ENCODE measurements at places on chromosomes 3 and 15.

DNA sequence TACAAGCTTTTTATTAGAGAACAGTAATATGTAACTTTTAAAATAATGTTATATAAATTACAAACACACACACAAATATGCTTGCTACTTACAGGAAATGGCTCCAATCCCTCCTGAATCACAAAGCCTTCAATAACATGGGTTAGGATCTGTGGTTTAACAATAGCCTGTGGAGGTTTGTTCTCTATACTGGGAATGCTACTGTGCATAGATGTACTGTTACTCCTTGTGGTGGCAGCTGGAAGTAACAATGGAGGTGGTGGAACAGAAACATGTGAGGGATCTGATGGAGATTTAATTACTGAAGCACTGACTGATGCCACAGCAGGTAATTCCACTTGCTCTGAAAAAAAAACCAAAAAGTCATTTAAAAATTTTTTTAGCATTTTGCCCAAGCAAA lies 64.4 kb downstream of the PHC3 start:
- DNase-seq: no peak

GRCh38 chr3:9193633-9194195 lies 55.7 kb downstream of the SRGAP3 start:
- no peak for DNase-seq

GRCh38 chr3:65713016-65713415 lies 325.7 kb downstream of the MAGI1 start:
- no peak for DNase-seq

GRCh38 chr3:112115161-112115739 lies 17.8 kb downstream of the GCSAM start:
- no peak for DNase-seq

- DNase-seq: no peak
Measured at GRCh38 chr3:13282986-13283876, 136.9 kb downstream of the NUP210 start.

DNA sequence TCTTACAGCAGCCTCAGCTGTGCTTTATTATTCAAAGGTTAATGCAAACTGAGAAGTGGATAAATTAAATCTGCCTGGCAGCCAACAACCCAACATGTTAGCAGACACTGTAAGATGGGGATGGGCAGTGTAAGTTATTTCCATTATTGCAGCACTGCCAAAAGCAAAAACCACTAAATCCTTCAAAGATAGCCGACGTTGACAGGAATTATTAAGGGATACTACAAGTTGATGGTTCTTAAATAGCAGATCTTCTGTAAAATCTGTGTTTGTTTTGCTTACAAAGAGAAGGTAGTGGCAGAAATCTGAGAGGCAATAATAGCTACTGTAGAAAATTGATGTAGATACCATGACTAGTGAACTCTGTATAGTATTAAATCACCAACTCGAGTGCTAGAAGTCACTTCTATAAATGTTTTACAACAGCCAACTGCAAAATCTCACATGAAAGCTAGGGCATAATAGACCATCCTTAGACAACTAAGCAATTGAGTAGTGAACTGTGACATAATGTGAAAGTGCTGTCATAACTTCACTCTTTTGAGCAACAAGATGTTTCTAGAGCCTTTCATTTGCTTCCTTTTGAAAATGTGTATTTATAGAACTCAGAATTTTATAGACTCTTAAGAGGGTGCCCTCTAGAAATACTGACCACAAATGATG lies 278.6 kb downstream of the UBE2E2 start:
- DNase-seq: no peak

GRCh38 chr3:97950360-97950759 lies 21.9 kb downstream of the RIOX2 start:
- DNase-seq: no peak

GRCh38 chr3:132255041-132255745 lies 62.0 kb upstream of the ACP3 start:
- DNase-seq: no peak

- no peak for DNase-seq
Measured at GRCh38 chr15:25742041-25742730, 120.9 kb downstream of the ATP10A start.

GRCh38 chr15:66862940-66863335 lies 160.9 kb downstream of the SMAD6 start:
- DNase-seq: peak; percentile 79

- no peak for DNase-seq
Measured at GRCh38 chr3:190619761-190620160, 105.9 kb downstream of the IL1RAP start.

- DNase-seq: no peak
Measured at GRCh38 chr3:160531311-160531710, 34.1 kb downstream of the KPNA4 start.

DNA sequence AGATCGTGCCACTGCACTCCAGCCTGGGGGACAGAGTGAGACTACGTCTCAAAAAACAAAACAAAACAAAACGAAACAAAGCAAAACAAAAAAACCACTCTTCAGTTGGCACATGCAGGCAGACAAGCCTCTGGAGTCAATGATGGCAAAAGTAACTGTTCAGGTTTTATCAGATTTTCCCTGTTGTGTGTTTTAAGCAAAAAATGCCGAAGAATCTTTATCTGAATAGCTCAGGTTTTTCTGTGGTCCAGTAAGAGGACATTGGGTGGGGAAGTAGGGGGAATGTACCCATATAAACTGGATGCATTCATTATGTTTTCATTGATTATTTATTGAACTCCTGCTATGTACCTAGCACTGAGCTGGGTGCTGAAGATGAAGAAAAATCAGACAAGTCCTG lies 20.8 kb upstream of the BCL2A1 start:
- no peak for DNase-seq

- DNase-seq: no peak
Measured at GRCh38 chr3:54134713-54135112, 12.4 kb downstream of the CACNA2D3 start.

DNA sequence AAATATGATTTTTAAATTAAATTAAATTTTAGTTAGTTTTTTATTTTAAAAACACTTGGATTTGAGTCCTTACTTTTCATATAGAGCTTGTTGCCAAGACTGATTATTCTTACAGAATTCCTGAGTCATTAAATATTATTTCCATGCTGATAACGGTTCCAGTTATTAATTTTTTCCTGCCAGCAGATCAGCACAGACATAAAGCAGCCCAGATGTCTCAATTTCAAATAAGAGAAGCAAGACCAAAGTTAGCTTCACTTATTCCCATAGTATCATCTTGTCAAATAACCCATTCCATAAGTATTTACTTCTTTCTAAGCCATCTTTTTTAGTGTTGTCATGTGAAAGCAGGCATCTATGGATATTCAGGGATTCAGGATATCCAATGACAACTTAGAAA lies 75.3 kb downstream of the SSR3 start:
- DNase-seq: no peak

GRCh38 chr3:41234823-41235721 lies 35.8 kb downstream of the CTNNB1 start:
- DNase-seq: no peak

DNA sequence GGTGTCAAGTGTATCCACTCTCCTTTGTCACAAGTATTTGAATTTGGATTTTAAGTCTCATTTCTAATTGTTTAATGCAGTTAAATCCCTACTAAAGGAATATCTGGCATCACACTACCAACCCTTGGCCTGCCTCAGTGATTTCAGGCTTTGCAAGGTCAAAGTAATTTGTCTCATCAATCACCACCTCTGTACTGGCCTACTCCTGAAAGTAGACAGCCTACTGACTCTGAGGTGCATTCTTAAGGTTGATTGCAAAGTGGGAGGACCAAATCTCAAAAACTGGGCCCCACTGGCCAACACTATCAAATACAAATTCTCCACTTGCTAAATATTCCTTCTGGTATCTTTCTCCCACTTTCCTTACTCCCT lies 851 bp upstream of the TEX55 start:
- DNase-seq: no peak

- no peak for DNase-seq
Measured at GRCh38 chr15:41594801-41595746, 36.1 kb downstream of the TYRO3 start.

GRCh38 chr15:39344662-39345141 lies 236.2 kb upstream of the THBS1 start:
- DNase-seq: no peak

- DNase-seq: no peak
Measured at GRCh38 chr15:89797678-89798201, 16.9 kb downstream of the ANPEP start.

GRCh38 chr15:57321973-57322601 lies 54.2 kb upstream of the CGNL1 start:
- DNase-seq: no peak

DNA sequence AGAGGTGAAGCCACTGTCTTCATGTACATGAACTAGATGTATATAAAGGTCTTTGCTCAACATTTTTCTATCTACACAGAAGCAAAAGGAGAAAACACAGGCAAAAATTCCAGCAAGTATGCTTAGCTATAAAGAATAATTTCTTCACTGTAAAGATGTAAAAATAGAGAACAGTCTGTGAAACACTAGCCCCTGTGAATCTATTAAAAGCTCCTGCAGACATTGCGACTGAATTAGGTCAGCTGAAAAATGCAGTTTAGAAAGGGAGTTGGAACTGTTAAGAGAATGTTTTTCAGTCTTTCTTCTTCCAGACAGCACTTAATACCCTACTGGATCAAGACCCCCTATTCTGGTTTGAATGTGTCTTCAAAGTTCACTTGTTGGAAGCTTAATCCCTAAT lies 291.5 kb downstream of the KBTBD8 start:
- no peak for DNase-seq

DNA sequence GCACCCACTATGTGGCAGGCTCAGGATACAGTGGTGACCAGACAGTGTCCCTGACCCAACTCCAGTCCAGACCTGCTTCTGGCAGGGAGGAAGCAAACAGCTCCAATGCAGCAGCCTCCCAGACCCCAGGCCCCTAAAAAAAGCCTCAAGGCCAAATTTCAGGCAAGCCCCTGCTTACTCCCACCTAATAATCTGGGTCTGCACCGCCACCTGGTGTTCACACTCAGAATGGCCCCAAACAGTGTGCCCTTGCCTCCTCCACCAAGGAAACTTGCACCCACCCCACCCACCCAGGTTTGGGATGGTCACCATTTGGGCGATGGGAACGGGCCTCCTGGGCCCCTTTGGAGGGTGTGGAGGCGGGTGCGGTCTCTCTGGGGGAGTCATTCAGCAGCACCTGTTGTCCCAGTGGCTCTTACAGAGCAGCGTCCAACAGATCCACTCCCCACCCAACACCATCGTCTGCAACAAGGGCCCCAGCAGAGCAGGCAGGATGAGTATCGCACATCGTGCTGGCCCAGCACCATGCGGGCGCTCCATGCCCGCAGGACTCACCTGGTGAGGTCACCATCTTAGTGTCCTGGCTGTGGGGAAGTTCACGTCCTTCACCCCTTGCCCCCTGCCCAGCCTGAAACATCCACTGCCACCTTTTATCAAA lies 17.3 kb downstream of the C3orf18 start:
- DNase-seq: peak; percentile 47

GRCh38 chr3:172707030-172707429 lies 3.8 kb downstream of the NCEH1 start:
- no peak for DNase-seq

DNA sequence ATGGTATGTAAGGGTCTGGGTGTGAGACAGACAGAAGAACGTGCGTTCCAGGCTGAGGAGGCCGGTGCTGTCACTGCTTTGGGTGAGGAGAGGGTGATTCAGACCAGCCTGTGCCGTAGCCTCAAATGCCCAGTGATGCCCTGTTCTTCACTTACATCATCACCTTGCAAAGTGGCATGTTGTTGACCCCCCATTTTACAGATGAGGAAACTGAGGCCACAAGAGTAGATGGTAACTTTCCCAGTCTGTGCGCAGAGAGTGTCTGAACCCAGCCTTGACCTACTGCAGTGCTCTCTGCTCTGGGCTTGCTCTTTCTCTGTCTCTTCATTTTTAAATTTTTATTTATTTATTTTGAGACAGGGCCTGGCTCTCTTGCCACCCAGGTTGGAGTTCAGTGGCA lies 1.6 kb upstream of the CTSH start:
- DNase-seq: no peak

- peak; percentile 37 for DNase-seq
Measured at GRCh38 chr15:74954515-74954914, 2.1 kb downstream of the RPP25 start.

DNA sequence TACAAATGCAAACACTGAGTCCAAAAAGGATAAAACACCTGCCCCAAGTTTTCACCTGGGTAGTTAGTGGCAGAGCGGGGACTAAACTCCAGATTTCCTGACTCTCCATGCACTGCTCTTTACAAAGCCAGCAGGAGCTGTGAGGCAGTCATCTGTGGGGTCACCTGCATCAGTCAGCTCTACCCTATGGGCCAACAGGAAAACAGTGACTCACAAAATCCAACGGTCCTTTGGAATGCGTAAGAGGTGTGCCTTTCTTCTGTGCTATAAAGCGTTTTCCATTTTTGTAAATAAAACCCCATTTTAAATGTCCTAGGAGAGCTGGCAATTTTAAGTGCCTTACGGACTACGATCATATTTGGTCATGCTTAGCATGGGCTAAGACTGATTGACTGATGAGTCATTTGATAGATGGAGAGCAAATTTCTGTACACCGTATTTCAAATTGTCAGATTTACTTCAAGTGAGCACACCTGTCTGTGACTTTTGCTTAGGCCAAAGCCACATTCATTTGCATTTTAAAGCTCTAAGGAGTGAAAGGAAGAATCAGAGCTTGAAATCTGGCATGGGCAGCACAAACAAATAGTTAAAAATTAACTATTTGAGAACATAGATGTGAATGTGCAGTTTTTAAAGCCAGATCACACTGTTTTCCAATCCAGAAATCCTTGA lies 4.4 kb upstream of the COL8A1 start:
- no peak for DNase-seq

GRCh38 chr3:171258316-171258715 lies 201.9 kb downstream of the TNIK start:
- no peak for DNase-seq

DNA sequence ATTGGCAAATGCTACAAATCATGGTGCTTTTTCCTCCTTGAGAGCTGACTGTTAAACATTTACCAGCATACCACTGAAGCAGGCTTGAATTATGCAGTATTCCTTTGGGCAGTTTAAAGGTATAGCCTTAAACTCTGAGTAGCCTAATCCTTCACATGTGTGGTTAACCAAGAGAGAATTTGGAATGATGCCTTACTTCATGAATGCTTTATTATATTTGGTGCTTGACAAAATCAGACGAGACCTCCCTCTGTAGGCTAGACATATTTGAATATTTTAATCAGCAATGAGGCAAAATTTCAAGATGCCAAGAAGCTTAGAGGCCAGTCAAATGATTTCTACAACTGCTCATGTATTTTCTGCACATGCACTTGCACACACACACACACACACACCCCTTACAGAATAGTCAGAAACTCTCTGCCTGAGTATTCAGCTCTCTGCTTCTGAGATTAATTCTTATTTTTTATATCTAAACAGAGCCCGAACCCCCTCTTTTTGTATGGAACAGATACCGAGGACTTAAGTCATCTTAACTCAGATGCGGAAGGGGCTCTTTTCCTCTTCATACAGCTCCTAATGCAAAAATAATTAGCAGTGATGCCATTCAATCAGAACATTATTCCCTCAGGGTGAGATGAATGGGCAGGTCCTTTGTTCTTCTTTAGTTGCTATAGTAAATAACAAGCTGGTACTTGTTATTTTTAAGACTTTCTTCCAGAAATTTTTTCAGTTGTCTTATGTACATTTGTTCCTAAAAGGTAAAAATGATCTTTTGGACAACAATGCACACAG lies 195.5 kb upstream of the TMC3 start:
- no peak for DNase-seq
